Right kidney (tissue), 9 donors: ENCODE measurements at places on chromosomes 5 and 9.

DNA sequence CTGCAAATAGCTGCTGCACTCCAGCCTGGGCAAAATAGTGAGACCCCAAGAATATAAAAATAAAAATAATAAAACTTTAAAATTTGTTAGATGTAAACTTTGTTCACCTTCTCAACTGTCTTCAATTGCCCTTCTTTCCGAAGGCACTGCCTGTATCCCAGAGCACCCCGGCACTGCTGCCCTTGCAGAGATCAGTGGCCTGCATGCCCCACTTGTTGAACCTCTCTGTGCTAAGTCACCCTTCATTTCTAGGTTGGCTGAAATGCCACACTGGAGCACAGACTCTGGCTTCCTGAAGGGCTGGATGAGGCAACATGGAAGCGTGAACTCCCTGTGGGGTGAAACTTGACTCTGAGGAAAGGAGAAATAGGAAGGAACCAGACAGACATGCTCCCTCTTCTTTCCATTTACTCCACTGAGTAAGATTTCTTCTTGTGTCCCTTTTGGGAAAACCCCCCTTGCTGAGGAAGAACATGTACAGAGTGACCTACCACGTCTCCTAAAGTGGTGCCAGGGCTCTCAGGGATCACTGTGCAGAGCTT, 8.4 kb upstream of the JMY start:
- no peak for DNase-seq

DNA sequence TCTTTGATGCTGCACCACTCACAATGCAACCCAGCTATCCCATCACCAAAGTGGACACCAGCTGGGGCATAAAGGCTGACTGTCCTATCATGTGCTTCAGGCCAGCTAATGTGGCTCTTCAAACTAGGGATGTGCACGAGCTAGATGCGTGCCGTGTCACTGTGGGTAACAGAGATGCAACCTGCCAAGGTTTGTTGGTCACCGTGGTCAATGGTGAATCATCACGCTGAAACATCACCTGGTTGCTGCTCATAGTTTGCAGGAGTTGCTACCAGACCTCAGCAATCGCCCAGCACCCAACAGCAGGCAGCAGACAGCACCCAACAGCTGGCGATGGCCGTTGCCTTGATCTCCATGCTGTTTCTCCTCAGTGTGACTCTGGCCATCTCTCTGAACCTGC, 2.1 kb upstream of the PCDHGA1 start:
- no peak for DNase-seq

- DNase-seq, result no peak
Measured at GRCh38 chr5:94746731-94747124, 128.3 kb downstream of the SLF1 start.

DNA sequence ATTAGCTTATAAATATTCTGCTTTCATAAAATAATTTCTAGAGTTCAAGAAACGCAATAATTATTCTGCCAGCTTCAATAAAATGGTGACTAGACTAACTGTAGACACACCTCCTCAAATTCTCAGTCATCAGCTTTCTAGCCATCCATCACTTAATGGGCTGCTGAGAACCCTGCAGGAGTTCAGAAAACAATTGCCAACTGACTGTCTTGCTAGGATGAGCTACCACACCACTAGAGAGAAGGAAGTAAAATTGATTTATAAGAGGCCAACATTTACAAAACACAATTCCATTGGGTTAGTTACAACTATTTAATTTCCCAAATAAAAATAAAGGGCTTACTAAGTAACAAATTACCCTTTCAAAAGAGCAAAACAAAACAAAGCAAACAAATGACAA, 126.5 kb upstream of the PAPPA start:
- no peak for DNase-seq

DNA sequence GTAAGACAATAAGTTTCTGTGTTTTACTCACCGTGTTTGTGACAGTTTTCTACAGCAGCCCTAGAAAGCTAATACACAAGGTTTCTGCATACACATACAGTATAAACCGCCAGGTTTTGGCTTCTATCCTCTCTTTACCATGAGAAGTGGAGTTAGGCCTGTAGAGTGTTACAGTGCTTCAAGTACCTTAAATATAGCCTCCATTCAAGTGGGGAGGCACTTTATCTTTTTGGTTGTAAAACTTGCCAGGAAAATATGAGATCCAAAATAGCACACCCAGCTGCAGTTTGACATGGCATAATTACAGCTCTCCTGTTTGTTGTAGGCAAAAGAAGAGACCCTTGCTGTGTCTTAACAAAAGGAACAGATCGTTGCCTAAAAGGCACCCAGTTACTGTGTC, 90.3 kb upstream of the PTPN3 start:
- no peak for DNase-seq
